Osteoblast (primary cell): ENCODE measurements at places on chromosomes 3 and 15. TPM values are rescaled to one million over a fixed set of nuclear protein-coding genes. Genes with fewer than 3 reads are reported as not detected.

The SLC28A1 gene
- total RNA-seq, result not detected in 2 replicates

The PTPN9 gene
- 23.9 and 24.2 TPM in 2 replicates for total RNA-seq

The ARGFX gene
- not detected in 2 replicates for total RNA-seq

The HCLS1 gene
- 2.9 and 4.1 TPM in 2 replicates for total RNA-seq

The DENND6A gene
- total RNA-seq, result 25.3 and 27.1 TPM in 2 replicates
